ENCODE measurements at places on chromosomes 5 and 9.

GRCh38 chr9:83238871-83239640, 176.1 kb upstream of the RASEF start:
- no peak for DNase-seq

- DNase-seq = no peak
Observed at GRCh38 chr9:38386319-38386895, 6.1 kb upstream of the ALDH1B1 start.

GRCh38 chr9:30796764-30797163, 1587.7 kb upstream of the ACO1 start:
- DNase-seq = no peak

GRCh38 chr5:28328681-28329080, 1290.3 kb upstream of the CDH9 start:
- DNase-seq = no peak

DNA sequence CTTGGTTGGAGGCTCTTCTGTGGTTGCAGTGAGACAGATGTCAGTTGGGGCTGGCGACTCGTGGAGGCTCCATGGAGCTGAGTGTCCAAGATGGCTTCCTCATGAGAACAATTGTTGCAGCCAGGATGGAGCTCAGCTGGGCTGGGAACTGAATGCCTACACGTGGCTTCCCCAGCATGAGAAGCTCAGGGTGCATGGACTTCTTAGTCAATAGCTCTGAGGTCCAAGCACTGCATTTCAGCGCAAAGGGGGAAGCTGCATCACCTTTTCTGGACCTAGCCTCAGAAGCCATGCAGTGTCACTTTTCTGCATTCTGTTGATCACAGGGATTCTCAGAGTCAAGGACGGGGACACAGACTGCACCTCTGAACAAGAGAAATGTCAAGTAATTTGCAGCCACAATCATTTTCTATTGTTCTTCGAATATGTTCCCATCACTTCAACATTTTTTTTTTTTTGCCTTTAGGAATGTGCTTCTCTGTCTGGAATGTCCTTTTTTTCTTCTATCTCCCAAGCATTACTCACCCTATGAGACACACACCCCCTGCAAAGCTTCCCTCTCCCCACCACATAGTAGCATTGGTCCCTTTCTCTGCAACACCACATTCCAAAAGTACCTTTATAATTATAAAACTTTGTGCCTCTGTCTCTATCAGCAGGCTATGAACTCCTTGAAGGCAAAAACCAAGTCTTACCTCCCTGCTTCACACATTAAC, 57.5 kb upstream of the STK32A start:
- DNase-seq = no peak

DNA sequence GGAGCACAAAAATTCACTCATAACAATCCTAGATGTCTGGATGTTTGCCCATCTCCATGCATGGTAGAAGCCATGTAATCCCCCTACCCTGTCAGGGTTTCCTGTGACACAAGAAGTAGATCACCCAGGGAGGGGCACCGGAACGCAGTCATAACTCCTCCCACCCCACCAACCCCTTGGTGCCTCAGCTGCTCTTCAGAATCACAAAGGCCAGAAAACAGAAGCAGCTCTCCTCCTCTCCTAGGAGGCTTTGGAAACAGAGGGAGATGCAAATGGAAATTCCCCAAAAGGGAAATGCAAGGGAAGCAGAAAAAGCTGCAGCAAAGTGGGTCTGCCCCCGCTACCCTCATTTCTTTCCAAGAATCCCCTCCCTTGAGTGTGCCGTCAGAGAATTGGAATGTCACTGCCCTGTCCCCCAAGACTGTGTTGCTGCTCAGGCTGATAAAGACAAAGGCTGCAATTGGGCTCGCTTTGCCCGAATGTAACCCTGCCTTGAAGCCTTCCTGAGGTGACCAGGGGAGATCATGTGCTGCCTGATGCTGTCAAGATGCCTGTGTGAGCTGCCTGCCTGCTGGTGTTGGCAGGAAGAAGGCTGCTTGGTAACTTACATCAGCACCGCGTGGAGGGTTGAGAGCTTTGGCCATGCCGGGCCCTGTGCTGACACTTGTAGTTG, 65.5 kb upstream of the ABCA1 start:
- DNase-seq = peak; percentile 90

Data from ELF-1 (cell line).